Fibroblast of villous mesenchyme (primary cell): ENCODE measurements at places on chromosomes 6 and 20. TPM values are rescaled to one million over a fixed set of nuclear protein-coding genes. Genes with fewer than 3 reads are reported as not detected.

DNA sequence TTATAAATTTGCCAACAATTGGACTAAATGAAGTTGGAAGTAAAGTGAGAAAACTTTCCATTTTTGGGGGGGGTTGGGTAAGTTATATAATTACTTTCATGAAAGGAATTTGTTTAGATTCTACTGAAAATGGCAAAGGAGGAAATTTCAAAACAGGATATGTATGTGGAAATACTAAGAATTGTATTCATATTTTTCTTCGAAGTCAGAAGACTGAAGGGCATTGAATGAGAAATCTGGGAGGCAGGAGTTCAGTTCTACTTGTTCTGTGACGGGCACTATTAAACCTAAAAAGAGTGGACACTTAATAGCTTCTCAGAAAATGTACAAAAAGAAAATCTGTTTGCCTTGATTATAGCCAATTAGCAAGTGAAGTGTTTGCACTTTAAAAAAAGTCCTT, 114.7 kb downstream of the PRIM2 start:
- peak; percentile 74 for DNase-seq

DNA sequence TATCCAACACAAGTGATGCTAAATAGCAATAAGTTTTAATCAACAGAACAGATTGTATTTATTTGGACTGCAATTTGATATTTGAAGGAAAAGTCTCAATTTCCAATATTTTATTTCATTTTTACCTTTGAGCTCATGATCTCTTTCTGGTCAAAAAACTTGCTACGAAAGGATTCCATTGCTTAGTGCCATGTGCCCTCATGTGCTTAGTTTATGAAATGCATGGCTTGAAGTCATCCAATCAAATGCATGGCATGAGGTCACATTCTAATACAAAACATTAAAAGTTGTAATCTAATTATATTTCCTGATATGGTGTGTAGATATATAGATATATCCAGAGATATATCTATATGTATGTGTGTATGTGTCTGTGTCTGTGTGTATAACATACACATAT, 321.2 kb upstream of the ADGRB3 start:
- no peak for DNase-seq

GRCh38 chr6:3750317-3751076, 1.0 kb downstream of the PXDC1 start:
- DNase-seq = peak; percentile 87

GRCh38 chr6:38415231-38416005, 224.3 kb downstream of the BTBD9 start:
- no peak for DNase-seq

DNA sequence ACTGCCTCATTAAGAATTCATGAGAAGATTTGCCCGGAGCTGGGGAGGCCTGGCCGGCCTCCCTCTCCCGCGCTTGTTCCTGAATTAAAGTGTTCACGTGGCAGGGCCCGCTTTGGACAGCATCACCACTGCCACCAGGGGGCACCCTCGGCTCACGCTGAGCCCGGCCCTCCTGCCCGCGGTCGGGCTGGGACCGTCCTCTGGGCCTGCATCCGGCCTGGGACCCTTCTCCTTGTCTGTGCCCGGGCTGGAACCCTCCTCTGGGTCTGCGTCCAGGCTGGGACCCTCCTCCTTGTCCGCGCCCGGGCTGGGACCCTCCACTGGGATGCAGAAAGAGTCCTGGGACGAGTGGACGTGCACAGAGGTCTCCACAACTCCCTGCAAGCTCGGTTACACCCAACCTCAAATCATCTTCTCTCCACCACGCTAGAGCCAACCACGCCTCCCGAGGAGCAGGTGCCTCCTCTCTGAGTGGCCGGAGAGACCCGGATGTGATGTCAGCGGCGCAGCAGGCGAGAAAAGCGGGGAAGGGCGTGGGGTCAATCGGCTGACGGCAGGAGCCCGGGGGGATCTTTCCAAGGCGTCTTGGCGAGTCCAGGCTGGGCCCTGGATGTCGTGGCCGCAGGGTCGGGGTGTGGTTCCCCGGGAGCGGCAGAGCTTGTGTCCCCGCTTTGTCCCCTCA, 50.9 kb upstream of the DACT2 start:
- DNase-seq = peak; percentile 5

DNA sequence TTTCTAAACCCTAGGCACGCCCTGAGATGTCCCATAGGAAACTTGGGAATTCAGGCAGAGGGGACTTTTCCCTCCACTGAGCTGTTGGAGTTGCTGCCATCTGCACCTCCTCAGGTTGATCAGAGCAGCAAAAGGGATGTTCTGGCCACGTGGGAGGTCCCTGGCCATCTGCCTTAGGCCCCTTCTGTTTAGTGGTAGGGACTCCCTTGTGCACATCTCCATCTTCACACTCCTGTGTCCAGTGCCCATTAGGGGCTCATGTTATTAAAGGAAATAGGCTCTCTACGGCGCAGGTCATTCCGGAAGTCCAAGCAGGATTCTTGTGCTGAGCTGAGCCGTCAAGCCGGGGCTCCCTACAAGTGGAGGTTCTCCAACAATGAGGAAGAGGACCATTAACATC, 237.8 kb upstream of the RIN2 start:
- DNase-seq = no peak

GRCh38 chr6:108764580-108764950, 83.7 kb upstream of the ARMC2 start:
- no peak for DNase-seq

GRCh38 chr20:51536116-51537069, 6.1 kb downstream of the NFATC2 start:
- no peak for DNase-seq

GRCh38 chr20:4972506-4973251, 28.6 kb downstream of the SLC23A2 start:
- no peak for DNase-seq

- peak; percentile 2 for DNase-seq
Measured at GRCh38 chr20:39019805-39020325, 57.7 kb downstream of the DHX35 start.

DNA sequence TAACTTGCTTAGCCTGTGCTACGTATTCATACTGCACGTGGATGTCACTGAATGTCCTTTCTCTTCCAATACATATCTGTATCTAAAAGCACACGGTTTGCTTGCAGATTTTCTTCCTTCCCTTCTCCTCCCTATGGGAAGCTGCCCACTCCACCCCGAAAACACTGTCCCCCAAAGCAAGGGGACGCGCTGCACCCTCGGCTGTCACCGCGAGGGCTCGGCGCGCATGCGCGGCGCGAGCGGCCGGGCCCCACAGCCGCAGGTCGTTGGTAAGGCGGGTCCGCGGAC, 659 bp downstream of the TMX4 start:
- DNase-seq = peak; percentile 49

DNA sequence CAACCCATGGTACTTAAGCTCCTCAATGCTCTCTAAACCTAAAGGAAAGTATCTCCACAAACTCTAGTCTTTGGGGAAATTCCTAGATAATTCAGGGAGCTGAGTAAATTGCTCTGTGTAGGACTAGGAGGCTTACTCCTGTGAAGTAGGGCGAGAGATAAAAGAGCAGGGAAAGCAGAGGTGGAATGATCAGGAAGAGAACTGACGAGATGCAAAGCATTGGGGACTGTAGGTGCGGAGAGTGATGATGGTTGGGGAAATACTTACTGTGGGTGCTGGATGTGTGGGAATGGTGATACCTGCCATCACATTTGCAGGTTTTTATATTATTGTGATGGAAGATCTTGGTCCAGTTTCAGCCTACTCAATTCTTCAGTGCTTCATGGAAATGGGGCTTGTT, 1.6 kb upstream of the LATS1 start:
- DNase-seq = no peak

GRCh38 chr6:50936277-50936681, 117.6 kb downstream of the TFAP2B start:
- DNase-seq = no peak

DNA sequence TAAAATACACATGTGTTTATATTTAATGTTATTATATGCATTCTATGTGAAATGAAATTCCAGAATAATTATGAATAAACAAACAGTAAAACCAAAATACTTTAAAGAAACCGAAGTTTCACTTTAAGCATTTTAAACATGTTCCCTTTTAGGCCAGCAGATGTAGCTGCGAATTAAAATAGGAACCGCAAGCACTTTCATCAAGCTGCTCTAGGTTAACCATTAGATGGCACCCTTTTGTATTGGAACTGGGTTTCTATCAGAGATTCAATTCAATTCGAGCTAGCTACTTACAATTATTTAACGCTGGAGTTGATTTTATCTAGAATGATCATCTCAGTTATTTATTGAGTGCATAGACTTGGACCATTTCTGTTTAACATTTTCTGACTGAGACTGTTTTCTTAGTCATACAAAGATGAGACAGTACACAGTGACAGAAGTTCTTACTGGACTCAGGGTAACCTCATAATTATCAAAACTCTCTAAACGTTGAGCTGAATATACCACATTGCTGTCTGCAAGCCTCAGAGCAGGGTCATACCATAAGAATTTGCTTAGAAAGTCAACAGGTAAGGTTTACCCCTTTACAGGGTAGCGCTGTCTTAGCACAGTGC, 8.5 kb downstream of the TMEM242 start:
- peak; percentile 80 for DNase-seq

DEFB128 gene
- total RNA-seq = not detected in 2 replicates

KIF13A gene
- 49.2 and 53.8 TPM in 2 replicates for total RNA-seq

KIF25 gene
- total RNA-seq = under 0.01 TPM in 1 of 2 replicates, not detected in the other

PRND gene
- not detected in 2 replicates for total RNA-seq

GTF2H4 gene
- total RNA-seq = 9.3 and 14.7 TPM in 2 replicates

TFB1M gene
- total RNA-seq = 29.0 and 29.8 TPM in 2 replicates

SLC17A3 gene
- total RNA-seq = not detected in 2 replicates

BTNL2 gene
- not detected in 2 replicates for total RNA-seq

PHF20 gene
- 32.5 and 34.5 TPM in 2 replicates for total RNA-seq

MRPS18B gene
- 79.5 and 81.2 TPM in 2 replicates for total RNA-seq
